ENCODE measurements at places on chromosomes 2 and 18. TPM values are rescaled to one million over a fixed set of nuclear protein-coding genes. Genes with fewer than 3 reads are reported as not detected.

The NMUR1 gene
- not detected for total RNA-seq

The GALNT5 gene
- total RNA-seq = not detected

The KRTCAP3 gene
- 4.6 TPM for total RNA-seq

The SAG gene
- total RNA-seq = not detected

The CAVIN2 gene
- total RNA-seq = not detected

The EML6 gene
- 0.83 TPM for total RNA-seq

Measured in activated CD4-positive, alpha-beta T cell treated with anti-CD3 and anti-CD28 coated beads, Interleukin-2, amount 10 ng/mL, durations not matched to agents 24 days and 14 days (primary cell).